ENCODE measurements at places on chromosomes 3 and 15.
A peak's percentile ranks its signal among the peaks of the same experiment; 100 is the strongest.

- DNase-seq: no peak
Observed at GRCh38 chr3:13718000-13718399, 161.9 kb downstream of the WNT7A start.

GRCh38 chr15:91668370-91668769 is 185.1 kb upstream of the SLCO3A1 start:
- DNase-seq: no peak

- no peak for DNase-seq
Observed at GRCh38 chr3:190097025-190097424, 23.7 kb downstream of the P3H2 start.

GRCh38 chr3:52454250-52454937 is 553 bp upstream of the TNNC1 start:
- DNase-seq: peak; percentile 91

GRCh38 chr3:167872032-167872431 is 136.5 kb downstream of the SERPINI1 start:
- no peak for DNase-seq

GRCh38 chr3:40597441-40597840 is 72.7 kb downstream of the ZNF621 start:
- DNase-seq: no peak

GRCh38 chr3:52432225-52432624 is 12.7 kb downstream of the SEMA3G start:
- no peak for DNase-seq

GRCh38 chr15:48781481-48782081 is 29.3 kb downstream of the CEP152 start:
- DNase-seq: no peak

GRCh38 chr15:100704281-100705055 is 102.1 kb downstream of the ASB7 start:
- DNase-seq: peak; percentile 92

GRCh38 chr3:179730506-179730905 is 77.7 kb downstream of the USP13 start:
- DNase-seq: no peak

GRCh38 chr3:194070634-194071409 is 65.1 kb upstream of the HES1 start:
- DNase-seq: peak; percentile 99

DNA sequence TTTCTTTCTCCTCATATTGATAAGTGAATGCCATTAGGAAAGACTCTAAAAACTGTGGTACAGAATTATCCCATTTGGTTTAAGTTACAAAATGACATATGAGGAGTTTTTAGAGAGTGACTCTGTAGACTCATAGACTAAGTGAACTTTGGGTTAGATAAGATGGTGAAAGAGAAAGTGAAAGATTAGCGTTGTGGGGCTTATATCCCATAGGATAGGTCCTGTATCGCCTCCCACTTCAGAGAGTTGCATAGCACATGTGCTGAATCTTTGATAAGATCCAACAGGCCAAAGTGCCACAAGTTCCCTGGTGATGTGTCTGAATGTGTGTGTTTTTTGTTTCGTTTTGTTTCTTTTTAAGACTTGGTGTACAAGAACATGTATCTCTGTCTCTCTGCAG is 666.9 kb downstream of the MECOM start:
- no peak for DNase-seq

- no peak for DNase-seq
Observed at GRCh38 chr3:128395500-128396162, 71.1 kb downstream of the DNAJB8 start.

DNA sequence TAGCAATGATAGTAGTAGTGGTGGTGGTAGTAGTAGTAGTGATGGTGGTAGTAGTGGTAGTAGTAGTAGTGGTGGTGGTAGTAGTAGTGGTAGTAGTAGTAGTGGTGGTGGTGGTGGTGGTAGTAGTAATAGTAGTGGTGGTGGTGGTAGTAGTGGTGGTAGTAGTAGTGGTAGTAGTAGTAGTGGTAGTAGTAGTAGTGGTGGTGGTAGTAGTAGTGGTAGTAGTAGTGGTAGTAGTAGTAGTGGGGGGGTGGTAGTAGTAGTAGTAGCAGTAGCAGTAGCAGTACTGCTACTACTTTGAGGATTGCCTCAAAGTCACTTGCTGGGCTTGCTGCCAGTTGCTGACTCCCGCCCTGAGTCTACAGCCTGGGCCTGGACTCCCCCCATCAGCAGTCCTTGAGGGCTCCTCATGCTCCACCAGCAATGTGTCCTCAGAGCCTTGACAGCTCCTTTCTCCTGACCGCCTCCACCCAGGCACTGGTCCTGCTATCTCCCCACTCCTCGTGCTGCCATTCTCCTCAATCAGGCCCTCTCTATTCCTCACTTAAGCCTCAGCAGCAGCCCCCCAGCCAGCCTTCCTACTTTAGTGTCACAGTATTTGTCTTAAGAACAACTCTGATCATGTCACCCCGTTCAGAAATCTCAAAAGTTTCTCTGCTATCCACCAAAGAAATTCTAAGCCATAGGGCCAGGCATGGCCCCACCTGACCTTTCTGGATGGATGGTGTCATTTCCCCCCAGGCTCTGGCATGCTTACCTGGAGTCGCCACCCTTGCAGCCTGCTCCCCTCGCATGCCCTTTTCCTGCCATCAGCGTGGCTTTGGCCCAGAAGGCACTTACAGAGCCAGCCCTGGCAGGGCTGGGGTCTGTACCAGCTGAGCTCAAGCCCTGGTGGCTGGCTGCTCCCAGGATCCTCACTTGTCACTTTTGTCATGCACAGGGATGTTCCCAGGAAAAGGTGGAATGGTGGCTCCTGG is 45.6 kb downstream of the DLEC1 start:
- DNase-seq: peak; percentile 62

DNA sequence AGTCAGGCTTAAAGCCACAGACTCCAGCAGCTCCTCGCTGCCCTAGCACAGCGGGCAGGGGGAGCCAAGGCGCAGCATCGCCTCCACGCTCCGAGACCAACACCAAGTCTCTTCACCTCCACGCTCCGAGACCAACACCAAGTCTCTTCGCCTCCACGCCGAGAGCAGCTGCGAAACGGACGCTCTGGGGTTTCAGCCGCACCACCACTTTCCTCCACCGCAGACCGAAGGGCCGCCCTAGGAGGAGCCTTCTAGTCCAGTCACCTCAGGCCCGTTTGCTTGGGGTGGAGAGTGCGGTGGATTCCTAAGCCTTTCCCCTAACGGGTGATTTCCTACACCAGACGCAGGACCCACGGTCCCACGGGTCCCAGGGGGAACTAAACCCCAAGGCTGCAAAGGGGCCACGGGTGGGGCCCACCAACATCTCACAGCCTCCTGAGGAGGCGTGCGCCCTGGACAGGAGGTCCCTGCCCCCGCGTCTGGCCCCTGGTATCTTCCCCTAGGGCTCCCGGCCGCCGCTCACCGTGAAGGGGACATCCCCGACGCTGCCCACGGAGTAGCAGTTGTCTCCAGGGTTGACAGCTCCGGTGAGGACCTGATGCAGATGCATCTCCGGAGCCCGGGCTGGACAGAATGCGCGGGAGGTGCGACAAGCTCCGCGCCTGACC is 501 bp downstream of the DMXL2 start:
- DNase-seq: peak; percentile 87

DNA sequence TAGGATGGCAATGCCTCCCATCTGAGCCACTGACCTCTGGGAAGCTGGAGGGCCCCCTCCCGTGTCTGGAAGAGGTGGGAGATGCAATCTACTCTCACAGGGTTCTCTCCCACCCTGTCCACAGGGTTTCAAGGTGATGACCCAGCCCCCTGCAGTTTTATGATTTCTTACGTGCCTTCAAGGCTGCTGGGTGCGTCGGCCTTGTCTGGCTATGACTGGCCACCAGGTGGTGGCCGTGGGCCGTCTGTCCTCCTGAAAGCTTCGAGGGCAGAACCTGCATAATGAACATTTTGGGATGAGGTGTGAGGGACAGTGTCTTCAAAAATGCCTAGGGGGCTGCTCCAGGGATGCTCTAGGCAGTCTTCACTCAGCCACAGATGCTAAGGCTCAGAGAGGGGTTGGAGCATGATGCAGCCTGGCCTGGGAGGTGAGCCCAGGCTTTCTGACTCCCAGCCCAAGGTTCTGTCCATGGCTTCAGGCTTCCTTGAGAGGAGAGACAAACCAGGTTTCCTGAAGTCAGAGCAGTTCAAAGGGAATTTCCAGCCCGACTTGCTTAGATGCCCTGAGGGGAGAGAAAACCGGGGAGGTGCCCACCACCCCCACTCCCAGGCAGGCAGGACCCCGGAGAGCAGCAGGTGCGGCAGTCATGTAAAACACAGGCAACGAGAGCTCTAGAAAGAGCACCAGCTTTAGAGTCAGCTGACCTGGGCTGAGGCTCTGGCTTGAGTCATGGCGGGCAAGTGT is 18.7 kb downstream of the ISG20 start:
- DNase-seq: peak; percentile 93

- no peak for DNase-seq
Observed at GRCh38 chr3:109353057-109353456, 15.7 kb upstream of the DPPA4 start.

DNA sequence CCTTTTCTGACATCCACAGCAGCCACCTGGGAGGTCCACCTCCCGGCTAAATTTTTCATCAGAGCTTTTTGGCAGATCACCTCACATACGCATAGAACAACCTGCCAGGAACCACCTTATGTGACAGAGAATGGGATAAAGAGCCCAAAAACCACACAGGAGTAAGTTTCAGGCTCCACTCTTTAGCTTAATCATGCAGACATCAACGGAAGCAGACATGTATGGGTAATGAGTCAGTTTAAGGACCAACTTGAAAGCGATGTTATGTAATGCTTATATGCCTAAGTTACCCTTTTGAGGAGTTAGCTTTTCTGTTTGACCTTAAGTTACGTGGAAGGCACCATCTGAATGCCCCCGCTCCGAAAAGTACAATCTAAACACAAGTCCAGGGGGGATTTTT is 183.3 kb upstream of the BHLHE40 start:
- DNase-seq: no peak

- DNase-seq: no peak
Observed at GRCh38 chr3:18288243-18288642, 136.9 kb downstream of the SATB1 start.

GRCh38 chr3:184945886-184946625 is 134.1 kb downstream of the VPS8 start:
- DNase-seq: no peak

GRCh38 chr3:135426508-135426907 is 539.0 kb upstream of the PPP2R3A start:
- DNase-seq: no peak

DNA sequence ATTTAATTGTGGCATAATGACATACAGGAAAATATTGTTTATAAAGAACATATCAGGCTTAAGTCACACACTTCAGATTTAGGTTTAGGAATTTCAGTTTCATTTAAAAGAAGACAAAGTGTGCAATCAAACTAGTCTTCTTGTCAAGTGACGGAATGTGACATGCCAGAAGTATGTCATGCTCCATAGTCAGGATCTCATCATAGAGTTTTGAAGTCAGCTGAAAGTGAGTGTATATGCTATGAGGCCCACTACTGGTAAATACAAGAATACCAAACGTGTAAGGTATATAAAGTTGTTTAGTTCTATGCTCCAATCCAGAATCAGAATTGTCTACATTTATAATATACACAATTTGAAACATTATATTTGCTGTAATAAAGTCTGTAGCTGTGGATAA is 988.4 kb downstream of the TBL1XR1 start:
- DNase-seq: no peak

- peak; percentile 97 for DNase-seq
Observed at GRCh38 chr15:75843678-75844581, 683 bp downstream of the UBE2Q2 start.

- DNase-seq: no peak
Observed at GRCh38 chr3:41673650-41674049, 288.3 kb downstream of the ULK4 start.

DNA sequence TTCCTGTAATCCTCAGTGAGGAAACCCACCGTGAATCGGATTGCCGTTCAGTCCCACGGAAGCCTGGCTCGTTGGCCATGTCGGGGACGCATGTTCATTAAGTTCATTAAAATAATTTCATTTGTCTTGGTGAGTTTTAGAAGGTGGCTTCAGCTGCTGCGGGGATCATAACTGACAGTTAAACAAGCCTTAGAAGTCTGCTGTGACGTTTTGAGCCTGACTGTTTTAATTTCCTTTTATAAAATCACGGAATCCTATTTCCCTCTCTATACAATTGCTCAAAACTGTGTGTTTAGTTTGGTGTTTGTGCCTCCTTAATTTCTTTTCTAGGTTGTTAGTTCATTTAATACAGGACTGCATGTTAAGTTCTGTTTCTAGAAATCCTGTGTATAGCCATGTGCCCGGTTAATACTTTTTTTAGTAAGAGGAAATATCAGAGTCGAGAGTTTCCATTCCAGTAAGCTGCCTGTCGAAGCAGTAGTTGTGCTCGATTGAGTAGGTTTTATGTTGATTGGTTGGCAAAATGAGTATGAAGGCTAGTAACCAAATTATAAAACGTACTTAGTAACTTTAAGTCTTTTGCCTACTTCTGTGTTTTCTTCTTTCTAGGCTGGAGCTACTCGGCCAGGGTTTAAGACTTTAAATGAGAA is 705 bp downstream of the NIPA2 start:
- peak; percentile 81 for DNase-seq

GRCh38 chr3:89467898-89468363 is 360.5 kb downstream of the EPHA3 start:
- no peak for DNase-seq

Measured in osteoblast (primary cell).